Vagina (tissue), 2 donors: ENCODE measurements at places on chromosomes 2 and 18. TPM values are rescaled to one million over a fixed set of nuclear protein-coding genes. Genes with fewer than 3 reads are reported as not detected.

- no peak for DNase-seq
Observed at GRCh38 chr2:32250290-32250689, 14.4 kb downstream of the NLRC4 start.

SERTAD2 gene
- 19.2 TPM for total RNA-seq

DNA sequence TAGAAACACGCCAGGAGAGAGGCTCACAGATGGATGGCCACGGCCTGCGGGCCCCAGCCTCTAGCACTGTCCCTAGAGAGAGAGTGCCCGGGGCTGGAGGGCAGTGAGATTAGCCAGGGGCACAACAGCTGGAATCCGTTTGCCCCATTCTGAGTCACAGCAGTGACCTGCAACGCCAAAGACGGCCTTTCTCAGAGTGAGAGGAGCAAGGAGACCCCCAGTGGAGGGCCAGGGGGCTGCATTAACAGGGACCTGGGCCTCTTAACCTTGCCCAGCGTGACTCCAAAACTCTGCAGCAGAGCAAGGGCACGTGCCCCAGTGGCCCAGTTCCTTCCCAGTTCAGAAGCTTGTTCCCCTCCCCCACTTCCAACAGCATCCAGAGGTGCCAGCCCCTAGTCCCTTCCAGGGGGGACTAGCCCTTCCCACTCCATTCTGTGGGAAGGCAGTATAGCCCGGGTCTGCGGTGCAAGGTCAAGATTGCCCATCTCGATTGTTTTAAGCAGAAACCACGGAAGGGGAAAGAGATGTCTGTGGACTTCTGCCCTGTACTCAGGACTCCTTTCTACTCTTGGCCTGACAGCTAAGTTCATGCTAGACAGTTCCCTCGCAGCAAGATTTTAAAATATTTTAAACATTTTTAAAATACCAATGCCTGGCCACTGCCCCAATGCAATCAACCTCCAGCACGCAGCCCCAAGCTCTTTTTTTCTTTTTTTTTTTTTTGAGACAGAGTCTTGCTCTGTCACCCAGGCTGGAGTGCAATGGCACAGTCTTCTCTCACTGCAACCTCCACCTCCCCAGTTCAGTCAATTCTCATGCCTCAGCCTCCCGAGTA, 50.9 kb upstream of the BIN1 start:
- peak; percentile 87 for DNase-seq

ATP6V1C2 gene
- total RNA-seq, result 134 TPM

DNAJC27 gene
- total RNA-seq, result 11.3 TPM

DNA sequence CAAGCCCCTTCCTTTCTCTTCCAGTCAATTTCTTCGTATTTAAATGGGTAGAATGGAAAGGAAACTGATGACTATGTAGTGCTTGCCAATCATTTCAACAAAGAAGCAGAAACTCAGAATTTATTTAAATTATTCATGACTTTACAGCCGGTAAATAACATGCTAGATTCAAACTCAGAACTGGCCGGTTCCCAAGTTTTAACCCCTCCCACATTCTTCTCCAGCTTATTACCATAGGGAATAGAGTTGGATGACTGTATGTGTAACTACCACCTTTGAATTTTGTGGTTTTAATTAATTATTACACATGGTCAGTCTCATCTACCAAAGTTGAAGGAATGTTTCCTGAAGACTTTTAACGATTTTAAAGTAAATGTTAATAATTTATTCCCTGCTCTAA, 819.3 kb upstream of the LRATD1 start:
- DNase-seq, result no peak

- DNase-seq, result no peak
Observed at GRCh38 chr2:136139631-136140030, 21.7 kb upstream of the CXCR4 start.
